HCT116 (cell line): ENCODE measurements at places on chromosomes 11 and 22. TPM values are rescaled to one million over a fixed set of nuclear protein-coding genes. Genes with fewer than 3 reads are reported as not detected.

- no peak overlapping the region for H3K4me3 ChIP-seq
- H3K27ac ChIP-seq: no peak overlapping the region
- no peak for DNase-seq
- H3K27me3 ChIP-seq: no peaks in the 10 kb centered on the region
- H3K36me3 ChIP-seq: no peaks in the 10 kb centered on the region
- peaks cover 8% of the 10 kb centered on the region; the same call in 1 of the 2 replicates for H3K4me1 ChIP-seq
Measured at GRCh38 chr11:45889555-45889954, 4.1 kb downstream of the MAPK8IP1 start.

DNA sequence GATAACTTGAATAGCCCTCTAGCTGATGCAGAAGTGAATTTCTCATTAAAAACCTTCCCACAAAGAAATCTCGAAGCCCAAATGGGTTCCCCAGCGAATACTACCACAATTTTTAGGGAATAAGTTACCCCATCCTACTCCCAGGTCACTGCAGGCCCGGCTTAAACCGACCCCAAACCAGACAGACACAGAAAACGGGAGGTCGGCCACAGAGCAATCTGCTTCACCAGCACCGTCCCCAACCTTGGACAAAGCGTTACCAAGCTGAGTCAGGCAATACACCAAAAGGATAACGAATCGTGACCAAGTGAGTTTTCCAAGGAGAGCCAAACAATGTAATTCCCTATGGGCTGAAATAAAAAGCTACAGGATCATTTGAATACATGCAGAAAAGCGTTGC lies 575 bp upstream of the MOV10L1 start:
- DNase-seq: no peak
- no peaks in the 10 kb centered on the region for H3K27me3 ChIP-seq
- H3K27ac ChIP-seq: no peak overlapping the region
- no peak overlapping the region for H3K4me3 ChIP-seq
- no peaks in the 10 kb centered on the region for H3K36me3 ChIP-seq

- no peaks in the 10 kb centered on the region for H3K27me3 ChIP-seq
- no peak overlapping the region for H3K27ac ChIP-seq
- no peak overlapping the region for H3K4me3 ChIP-seq
- no peak for DNase-seq
- H3K36me3 ChIP-seq: no peaks in the 10 kb centered on the region
Measured at GRCh38 chr11:62958547-62959421, 26.0 kb downstream of the SLC22A6 start.

- DNase-seq: no peak
- H3K27ac ChIP-seq: no peak overlapping the region
Measured at GRCh38 chr11:131425285-131425684, 54.9 kb downstream of the NTM start.

- DNase-seq: no peak
- H3K36me3 ChIP-seq: no peaks in the 10 kb centered on the region
- no peak overlapping the region for H3K27ac ChIP-seq
- H3K4me1 ChIP-seq: peaks cover 5% of the 10 kb centered on the region; the same call in 1 of the 2 replicates
- H3K27me3 ChIP-seq: no peaks in the 10 kb centered on the region
- no peak overlapping the region for H3K4me3 ChIP-seq
Measured at GRCh38 chr22:40247976-40248375, 70.3 kb downstream of the TNRC6B start.

- H3K27ac ChIP-seq: no peak overlapping the region
- H3K36me3 ChIP-seq: peaks cover 46% of the 10 kb centered on the region
- no peak overlapping the region for H3K4me3 ChIP-seq
- H3K27me3 ChIP-seq: no peaks in the 10 kb centered on the region
- DNase-seq: no peak
Measured at GRCh38 chr11:63897459-63898146, 19.4 kb downstream of the RCOR2 start.

GRCh38 chr11:94769880-94770279 lies 1.7 kb downstream of the AMOTL1 start:
- H3K36me3 ChIP-seq: no peaks in the 10 kb centered on the region
- DNase-seq: no peak
- H3K27ac ChIP-seq: no peak overlapping the region
- H3K4me3 ChIP-seq: peak overlapping the region; percentile 61
- H3K27me3 ChIP-seq: no peaks in the 10 kb centered on the region
- peaks cover 39% of the 10 kb centered on the region for H3K4me1 ChIP-seq

DNA sequence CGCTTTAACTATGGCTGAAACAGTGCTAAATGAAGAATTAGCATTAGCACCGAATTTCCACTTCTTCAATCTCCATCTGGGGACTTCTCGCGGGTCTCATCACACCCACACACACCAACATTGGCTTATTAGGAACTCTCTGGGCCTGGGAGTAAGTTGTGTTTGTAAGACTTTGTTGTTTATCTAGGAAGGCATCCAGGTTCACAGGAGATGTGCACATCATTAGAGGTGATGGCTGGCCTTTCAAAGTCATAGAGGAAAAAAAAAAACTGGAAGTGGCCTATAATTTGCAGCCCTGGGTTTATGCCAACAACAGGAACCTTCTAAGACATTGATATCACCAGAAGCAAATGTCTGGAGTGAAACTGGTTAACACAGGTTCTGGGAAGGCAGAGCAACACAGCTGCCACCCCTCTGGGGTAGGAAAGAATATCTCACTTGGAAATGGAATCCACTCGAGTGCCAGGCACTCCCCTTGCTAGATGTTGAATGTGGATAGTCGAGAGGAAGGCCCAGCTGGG lies 84.5 kb downstream of the TRAF6 start:
- peaks cover 65% of the 10 kb centered on the region for H3K27me3 ChIP-seq
- H3K4me1 ChIP-seq: peaks cover 6% of the 10 kb centered on the region
- no peak overlapping the region for H3K4me3 ChIP-seq
- DNase-seq: no peak
- H3K36me3 ChIP-seq: no peaks in the 10 kb centered on the region
- H3K27ac ChIP-seq: no peak overlapping the region

DNA sequence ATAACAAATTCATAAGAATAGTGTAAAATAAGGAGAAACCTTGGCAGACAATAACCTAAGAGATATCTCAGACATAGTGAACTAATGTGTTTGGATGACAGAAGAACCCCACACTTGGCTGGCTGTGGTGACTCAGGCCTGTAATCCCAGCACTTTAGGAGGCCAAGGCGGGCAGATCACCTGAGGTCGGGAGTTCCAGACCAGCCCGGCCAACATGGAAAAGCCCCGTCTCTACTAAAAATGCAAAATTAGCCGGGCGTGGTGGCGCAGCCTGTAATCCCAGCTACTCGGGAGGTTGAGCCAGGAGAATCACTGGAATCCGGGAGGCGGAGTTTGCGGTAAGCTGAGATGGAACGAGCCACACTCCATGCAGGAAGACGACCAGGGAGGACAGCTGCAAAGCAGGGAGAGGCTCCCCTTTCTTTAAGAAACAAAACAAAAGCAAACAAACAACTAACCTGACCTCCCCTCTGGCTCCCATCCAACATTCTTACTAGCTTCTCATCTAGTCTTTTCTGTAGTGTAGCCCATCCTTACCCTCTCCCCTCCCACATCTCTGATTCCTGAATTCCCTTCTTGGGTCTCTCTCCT lies 84.2 kb downstream of the ZNF280B start:
- no peak for DNase-seq
- H3K27ac ChIP-seq: no peak overlapping the region
- H3K36me3 ChIP-seq: no peaks in the 10 kb centered on the region
- H3K27me3 ChIP-seq: peaks cover 46% of the 10 kb centered on the region

- no peak overlapping the region for H3K27ac ChIP-seq
- H3K4me1 ChIP-seq: no peaks in the 10 kb centered on the region
- H3K27me3 ChIP-seq: no peaks in the 10 kb centered on the region
- no peak overlapping the region for H3K4me3 ChIP-seq
Measured at GRCh38 chr11:104104201-104104600, 59.7 kb downstream of the PDGFD start.

DNA sequence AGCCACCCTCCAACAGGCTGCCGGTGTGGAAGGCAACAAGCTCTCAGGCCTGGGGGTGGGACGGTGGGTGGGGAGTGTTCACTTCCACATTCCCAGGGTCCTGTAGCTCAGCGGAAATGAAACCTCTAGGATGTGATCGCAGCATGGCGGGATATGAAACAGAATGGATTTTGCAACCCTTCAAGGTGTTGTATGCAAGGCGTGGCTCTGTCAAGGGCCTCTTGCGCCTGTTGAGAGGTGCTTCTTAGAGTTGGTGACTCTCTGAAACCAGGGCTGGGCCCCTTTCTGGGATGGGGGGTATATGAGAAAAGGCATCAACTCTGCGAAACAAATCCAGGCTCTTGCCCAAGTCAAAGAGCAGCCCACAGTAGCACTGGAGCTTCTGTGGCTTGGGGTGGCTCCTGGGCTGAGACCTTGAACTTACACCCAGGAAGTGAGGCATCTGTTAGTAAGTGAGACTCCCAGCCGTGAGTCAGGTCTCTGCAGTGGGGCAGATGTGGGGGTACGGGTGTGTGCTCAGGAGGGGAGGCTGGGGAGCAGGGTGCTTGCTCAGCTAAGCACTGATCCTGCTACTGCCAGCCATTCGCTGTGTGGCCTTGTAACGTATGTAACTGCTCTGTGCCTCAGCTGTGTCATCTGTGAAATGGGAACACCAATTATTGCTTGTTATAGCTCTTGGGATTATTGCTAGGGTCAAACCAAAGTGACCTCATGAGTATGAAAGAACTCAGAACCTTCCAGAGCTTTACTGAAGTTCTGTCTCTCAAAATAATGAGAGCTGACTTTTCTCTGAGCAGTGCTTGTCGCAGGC lies 28.3 kb downstream of the NECTIN1 start:
- no peaks in the 10 kb centered on the region for H3K36me3 ChIP-seq
- no peak for DNase-seq
- no peak overlapping the region for H3K4me3 ChIP-seq
- H3K27me3 ChIP-seq: no peaks in the 10 kb centered on the region
- no peak overlapping the region for H3K27ac ChIP-seq
- H3K4me1 ChIP-seq: peaks cover 28% of the 10 kb centered on the region

GRCh38 chr11:125268611-125269010 lies 104.1 kb downstream of the PKNOX2 start:
- H3K4me3 ChIP-seq: no peak overlapping the region
- DNase-seq: no peak
- H3K36me3 ChIP-seq: no peaks in the 10 kb centered on the region
- H3K27ac ChIP-seq: no peak overlapping the region
- no peaks in the 10 kb centered on the region for H3K4me1 ChIP-seq
- peaks cover 6% of the 10 kb centered on the region; the same call in 1 of the 2 replicates for H3K27me3 ChIP-seq

DNA sequence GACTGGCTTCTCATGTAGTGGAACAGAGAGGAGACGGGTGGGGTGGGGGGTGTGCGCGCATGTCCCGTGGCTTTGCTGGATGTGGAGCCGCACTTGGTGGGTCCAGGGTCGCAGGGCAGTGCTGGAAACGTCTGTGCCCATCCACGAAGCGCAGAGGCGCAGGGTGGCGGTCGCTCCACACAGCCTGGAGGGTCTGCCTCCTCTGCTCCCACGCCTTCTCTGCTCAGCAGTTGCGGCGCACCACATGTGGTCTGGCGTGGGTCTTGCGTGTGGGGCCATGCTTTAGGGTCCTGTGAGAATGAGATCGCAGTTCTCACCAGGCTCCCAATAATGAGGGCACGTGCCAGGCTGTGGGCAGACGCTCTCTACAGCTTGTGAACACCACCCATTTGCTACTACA lies 50.7 kb downstream of the MUC6 start:
- no peaks in the 10 kb centered on the region for H3K27me3 ChIP-seq
- no peak overlapping the region for H3K27ac ChIP-seq
- no peaks in the 10 kb centered on the region for H3K4me1 ChIP-seq
- H3K4me3 ChIP-seq: no peak overlapping the region
- H3K36me3 ChIP-seq: peaks cover 26% of the 10 kb centered on the region

- H3K27ac ChIP-seq: no peak overlapping the region
- H3K27me3 ChIP-seq: peaks cover 37% of the 10 kb centered on the region
- DNase-seq: no peak
Measured at GRCh38 chr11:113202431-113202830, 112.0 kb upstream of the TTC12 start.

DNA sequence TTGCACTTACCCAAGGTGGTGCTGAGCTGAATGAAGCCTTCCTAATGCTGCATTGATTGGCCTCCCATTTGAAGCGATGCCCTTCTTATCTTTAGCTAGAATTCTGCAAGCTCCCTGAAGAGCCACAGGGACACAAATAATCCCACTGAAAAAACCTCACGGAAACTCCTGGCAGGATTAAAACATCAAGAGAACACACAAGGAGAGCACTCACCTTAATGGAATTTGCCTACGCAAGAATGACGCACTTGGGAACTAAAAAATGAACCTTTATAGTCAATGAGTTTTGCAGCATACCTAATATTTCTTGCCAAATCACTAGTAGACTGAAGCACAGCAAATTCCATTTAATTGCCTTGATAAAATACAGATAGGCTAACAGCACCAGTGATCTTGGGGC lies 232.8 kb upstream of the UBASH3B start:
- no peak overlapping the region for H3K27ac ChIP-seq
- no peak overlapping the region for H3K4me3 ChIP-seq
- no peak for DNase-seq

DNA sequence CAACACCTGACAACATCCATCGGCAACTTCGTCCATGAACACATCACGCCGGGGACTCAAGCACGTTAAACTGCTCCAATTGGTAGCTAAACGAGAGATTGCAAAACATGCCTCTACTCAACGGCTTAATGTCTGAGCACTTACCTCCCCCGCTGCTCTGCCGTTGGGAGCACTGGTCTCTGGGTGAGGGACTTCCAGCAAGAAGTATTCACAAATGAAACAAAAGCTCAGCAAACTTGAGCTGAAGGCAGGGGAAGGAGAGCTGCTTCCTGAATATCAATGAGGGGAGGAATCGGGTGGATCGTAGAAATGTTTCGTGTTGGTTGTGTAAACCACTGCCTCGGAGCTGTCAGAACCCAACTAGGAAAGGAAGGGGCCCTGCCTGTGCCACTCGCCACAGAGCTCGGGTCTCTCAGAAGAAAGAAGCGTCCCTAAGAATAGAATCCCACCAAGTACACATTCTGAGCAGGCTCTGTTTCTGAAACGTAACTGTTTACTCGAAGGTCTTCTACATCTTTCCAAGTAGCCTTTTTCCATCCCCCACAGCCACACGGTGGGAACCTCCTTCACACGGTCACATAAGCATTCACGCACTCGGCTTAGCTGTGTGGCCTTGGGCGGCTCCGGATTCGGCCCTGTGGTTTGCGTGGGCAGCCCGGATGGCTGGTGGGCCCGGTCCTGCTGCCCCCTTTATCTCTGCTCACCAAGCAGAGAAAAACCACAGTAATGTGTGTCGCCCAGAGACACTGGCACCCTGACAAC lies at the start of gene MLC1:
MLC1 (minus strand) TSS at position 216 of the 762 bp plus-strand sequence. CDS start 524 bp downstream, outside the sequence.
- peaks cover 10% of the 10 kb centered on the region for H3K4me1 ChIP-seq
- H3K27me3 ChIP-seq: no peaks in the 10 kb centered on the region
- no peaks in the 10 kb centered on the region for H3K36me3 ChIP-seq
- H3K27ac ChIP-seq: no peak within 1 kb of the TSS
- DNase-seq: no peak

Gene MYRF
- 52.3 TPM for total RNA-seq

Gene NDUFC2
- total RNA-seq: 225 TPM

Gene TRIOBP
- total RNA-seq: 244 TPM

Gene KIAA1671
- total RNA-seq: 36.8 TPM
